ENCODE measurements at places on chromosomes 13 and 19.

- DNase-seq: no peak
These were observed 151.8 kb upstream of the TMTC4 start for GRCh38 chr13:100826441-100826840.

DNA sequence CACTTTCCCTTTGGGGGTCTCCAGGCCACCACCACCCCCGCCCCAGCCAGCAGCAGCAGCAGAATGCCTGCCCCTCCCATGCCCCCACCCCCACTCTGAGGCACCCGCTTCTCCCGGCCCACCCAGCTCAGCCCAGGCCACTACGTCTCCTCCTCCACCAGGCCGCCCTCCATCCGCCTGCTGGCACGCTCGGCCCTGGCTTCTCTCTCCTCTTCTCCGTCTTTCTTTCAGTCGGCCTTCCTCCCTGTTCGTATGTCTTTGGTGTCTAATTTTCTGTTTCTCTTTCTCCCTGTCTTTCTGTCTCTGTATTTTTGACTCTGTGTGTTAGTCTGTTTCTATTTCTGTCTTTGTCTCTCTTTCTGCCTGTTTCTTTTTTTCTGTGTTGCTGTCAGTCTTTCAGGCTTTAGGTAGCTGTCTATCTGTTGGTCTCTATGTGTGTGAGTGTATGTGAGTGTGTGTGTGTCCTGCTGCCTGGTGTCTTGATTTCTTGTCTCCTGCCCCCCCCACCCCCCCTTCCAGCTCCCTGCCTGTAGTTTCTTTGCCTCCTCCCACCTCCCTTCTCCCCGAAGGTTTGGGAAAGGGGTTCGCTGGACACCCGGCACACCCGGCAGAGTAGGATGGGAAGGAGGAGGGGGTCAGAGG is at the start of gene LGI4:
LGI4 (minus strand) TSS at position 459 of the 642 bp plus-strand sequence; CDS start at position 80, 379 bp downstream.
- DNase-seq: no peak

GRCh38 chr13:102903659-102904407 is 58.0 kb downstream of the ERCC5 start:
- DNase-seq: no peak

GRCh38 chr13:112481458-112481857 is 105.3 kb downstream of the SPACA7 start:
- DNase-seq: no peak

- no peak for DNase-seq
These were observed 50.5 kb downstream of the KCNRG start for GRCh38 chr13:50065712-50066111.

GRCh38 chr13:39550931-39551330 is 52.1 kb downstream of the LHFPL6 start:
- DNase-seq: no peak

DNA sequence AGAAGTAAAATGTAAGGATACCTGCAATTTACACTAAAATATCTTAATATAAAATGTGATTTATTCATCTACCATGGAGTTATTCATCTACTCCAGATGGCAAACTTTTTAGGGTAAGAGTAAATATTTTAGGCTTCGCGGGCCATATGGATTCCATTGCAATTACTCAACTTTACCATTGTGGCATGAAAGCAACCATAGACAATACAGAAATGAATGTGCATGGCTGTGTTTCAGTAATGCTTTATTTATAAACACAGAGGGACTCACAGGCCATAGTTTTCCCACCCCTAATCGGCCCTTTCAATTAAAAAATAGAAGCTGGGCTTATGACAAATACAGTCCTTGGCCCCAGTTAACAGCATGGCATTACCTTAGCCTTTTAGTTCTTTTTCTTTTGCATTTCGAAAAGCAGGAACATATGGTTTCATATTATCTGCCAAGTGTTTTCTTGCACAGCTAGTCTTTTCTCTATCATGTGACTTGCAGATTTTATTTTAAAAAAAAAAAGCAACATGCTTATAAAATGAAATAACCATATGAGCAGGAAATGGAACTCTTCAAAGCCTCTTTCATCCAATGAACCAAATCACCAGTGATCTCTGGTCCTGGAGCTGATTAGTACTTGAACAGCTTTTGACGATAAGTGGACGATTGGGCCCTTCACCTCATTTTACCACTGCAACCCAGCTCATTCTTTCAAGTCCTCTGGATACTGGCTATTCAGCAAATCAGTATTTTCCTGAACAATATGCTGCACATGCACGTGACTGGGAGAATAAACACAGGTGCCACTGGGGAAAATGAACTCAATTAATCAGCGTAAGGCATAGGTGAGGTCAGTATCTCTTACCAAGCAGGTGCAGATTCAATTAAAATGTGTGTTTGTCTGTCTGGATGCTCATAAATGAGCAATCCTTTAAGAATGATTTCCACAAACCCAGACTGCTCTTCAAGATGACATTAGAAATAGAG is 63.9 kb downstream of the LHFPL6 start:
- DNase-seq: peak; percentile 89
